Omental fat pad (tissue), 4 donors: ENCODE measurements at places on chromosomes 3 and 15. TPM values are rescaled to one million over a fixed set of nuclear protein-coding genes. Genes with fewer than 3 reads are reported as not detected.

DNA sequence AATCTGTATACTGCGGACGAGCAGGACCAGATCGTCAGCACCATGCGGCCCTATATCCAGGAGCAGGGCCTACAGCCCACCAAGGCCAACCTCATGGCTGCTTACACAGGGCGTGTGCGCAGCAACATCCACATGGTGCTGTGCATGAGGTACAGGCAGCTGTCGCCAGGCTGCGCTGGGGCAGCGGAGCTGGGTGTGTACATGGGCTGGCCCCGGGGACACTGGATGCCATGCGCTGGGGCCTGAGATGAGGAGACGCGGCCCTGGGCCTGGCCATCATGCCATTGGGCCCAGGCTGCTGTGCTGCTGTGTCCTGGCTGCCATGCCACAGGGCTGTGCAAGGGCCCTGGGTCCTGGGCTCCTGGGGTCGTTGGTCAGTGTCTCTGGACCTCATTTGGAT lies 61.5 kb downstream of the SEMA3G start:
- no peak for DNase-seq

GRCh38 chr15:63065262-63066221 lies 23.0 kb downstream of the TPM1 start:
- no peak for DNase-seq

DNA sequence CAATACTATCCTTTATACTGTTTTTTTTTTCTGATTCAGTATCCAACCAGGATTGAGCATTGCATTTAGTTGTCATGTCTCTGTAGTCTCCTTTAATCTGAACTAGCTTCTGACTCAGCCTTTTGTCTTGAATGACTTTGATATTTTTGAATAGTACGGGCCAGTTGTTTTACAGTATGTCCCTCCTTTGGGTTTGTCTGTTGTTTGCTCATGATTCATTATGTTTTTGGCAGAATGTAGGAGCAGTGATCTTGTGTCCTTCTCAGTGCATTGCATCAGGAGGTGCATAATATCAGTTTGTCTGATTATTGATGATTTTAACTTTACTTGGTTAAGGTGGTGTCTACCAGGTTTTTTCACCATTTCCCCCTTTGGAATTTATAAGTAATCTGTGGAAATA lies 20.5 kb downstream of the EXOG start:
- DNase-seq = no peak

DNA sequence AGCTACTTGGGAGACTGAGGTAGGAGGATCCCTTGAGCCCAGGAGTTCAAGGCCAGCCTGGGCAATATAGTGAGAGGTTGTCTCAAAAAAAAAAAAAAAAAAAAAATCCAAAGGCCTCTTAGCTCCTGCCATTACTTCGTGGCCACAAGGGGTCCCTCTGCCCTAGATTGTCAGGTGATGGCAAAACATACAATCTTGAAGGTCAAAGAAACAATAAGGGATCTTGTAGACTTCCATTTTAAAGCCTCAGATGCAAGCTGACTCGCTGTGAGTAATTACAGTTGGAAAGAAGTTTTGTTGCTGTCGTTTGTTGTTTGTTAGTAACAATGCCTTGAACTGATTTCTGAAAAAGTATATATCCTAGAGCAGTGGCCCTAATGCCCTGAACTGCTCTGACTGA lies 55.9 kb upstream of the PLCL2 start:
- DNase-seq = no peak

The PLA2G4D gene
- total RNA-seq = not detected

The TMCO5A gene
- not detected for total RNA-seq
